Activated CD8-positive, alpha-beta memory T cell treated with anti-CD3 and anti-CD28 coated beads for 1 hour (primary cell): ENCODE measurements at places on chromosomes 16 and 17.

- DNase-seq, result no peak
Measured at GRCh38 chr17:67531291-67531690, 154.2 kb downstream of the PITPNC1 start.

GRCh38 chr16:13909872-13910303 is 10.1 kb upstream of the ERCC4 start:
- no peak for DNase-seq

GRCh38 chr16:48105456-48105855 is 50.3 kb downstream of the ABCC12 start:
- DNase-seq, result no peak

GRCh38 chr16:76164970-76165558 is 112.1 kb upstream of the CNTNAP4 start:
- DNase-seq, result no peak

DNA sequence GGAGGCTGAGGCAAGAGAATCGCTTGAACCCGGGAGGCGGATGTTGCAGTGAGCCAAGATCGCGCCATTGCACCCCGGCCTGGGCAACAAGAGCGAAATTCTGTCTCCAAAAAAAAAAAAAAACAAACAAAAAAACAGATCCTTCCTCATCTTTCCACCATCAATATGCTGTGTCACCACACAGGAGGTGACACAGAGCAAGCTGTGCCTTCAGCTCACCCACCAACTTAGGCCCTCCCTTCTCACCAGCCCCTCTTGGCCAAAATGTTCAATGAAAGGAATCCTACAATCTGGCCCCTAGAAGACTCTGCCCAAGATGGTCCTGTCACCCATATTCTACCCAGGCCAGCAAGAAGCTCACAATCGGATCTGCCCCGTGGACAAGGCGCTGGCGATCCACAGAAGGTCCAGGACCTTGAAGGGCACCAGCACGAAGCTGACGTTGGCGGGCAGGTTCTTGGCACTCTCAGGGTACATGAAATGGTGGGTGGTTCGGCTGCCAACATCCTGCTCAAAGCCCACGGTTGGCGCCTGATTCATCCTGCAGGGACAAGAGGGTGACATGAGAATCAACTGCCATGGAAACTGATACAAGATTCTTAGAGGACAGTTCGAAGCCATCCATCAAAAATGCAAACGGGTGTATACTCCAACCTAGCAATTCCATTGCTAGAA is 41.4 kb downstream of the DDX19A start:
- DNase-seq, result no peak

- no peak for DNase-seq
Measured at GRCh38 chr17:66679631-66680517, 155.0 kb upstream of the CACNG5 start.

DNA sequence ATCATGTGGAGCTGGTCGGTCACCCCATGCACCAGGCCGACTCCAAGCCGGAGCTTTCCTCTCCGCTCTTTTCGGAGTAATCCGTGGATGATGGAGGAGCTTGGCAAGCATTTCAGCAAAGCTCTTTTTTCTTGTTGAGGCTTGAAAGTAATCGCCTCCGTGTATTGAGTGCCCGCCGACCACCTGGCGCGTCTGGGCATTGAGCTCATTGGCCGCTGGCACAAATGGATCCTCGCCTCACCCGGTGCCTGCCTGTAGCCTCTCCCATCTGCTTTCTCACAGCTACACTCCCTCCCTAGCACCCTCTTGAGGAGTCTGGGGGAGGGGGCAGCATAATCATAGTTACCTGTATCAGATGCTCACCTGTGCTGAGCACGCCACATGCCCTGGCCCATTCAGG is 148.9 kb downstream of the CMIP start:
- DNase-seq, result no peak
